ENCODE measurements at places on chromosomes 6 and 20.

DNA sequence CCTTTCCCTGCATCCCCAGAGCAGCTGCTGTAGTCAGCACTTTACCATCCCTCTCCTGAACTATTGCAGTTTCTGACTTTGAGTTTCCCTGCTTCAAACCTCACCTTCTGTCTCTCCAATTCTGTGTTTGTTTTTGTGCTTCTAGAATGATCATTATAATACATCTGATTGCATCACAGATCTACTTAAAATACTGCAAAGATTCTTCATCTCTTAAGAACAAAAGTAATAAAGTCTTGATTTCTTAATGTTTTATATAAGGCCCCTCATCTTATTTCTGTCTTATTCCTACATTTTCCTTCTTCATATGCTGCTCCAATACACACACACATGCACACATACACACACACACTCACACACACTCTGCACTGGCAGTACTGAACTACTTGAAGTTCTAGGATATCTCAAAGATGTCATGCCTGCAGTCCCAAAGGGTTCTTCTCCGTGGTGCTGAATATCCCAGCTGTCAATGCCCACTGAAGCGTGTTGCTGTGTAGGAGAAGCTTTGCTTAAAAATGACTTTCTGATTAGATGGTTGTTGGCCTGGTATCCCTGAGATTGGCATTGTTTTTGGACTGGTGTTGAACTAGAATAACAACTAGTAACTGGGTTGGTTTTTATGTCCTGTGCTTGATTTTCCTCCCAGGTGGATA lies 97.2 kb downstream of the MAP3K4 start:
- no peak for DNase-seq

DNA sequence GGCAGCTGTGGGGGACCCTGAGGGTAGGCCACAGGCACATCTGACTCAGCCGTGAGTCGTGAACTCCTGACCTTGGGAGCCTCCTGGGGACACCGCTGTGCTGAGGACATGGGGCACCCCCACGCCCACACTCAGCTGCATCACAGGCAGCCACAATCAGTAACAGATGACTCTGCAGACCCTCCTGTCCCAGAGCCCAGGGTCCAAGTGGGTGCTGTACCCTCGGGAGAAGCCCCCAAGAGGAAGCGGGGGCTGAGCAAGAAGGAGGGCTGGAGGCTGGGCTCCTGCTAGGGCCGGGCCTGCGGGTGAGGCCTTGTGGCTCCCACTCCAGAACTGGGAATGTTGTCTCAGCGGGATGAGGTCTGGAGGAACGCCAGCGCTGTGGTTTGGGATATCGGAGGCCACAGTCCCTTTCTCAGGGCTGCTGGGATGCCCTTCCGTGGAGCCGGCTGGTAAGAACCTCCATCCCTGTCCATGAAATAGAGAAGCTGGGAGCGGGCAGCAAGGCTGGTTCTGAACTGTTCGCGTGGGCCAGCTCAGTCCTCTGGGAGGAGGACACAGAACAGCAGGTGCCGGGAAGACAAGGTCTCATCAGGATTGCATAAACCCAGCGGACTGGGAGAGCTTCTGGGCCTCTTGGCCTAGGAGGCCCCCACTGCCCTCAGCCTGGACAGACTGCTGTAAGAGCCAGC lies 3.1 kb upstream of the LAMA5 start:
- no peak for DNase-seq

- DNase-seq: no peak
Observed at GRCh38 chr6:8110117-8110721, 7.9 kb upstream of the EEF1E1 start.

DNA sequence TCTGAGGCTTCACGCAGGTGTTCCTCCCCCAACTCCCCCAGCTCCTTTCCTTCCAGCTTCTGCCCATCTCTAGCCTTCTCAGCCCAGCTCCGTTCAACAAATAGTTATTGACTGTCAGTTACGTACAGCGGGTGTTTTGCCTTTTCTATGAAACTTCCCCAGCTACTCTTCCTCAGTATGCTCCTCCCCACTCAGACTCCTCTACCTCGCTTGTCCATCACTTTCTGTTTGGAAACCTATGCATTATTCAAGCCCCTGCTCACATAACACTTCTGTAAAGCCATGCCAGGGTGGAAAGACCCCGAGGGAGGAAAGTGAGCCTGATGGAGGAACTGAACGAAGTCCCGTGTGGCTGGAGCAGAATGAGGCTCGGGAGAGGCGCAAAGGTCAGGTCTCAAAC lies 44.2 kb upstream of the NR2E1 start:
- DNase-seq: no peak

- no peak for DNase-seq
Observed at GRCh38 chr6:27847706-27848105, 64.5 kb downstream of the OR2B2 start.

DNA sequence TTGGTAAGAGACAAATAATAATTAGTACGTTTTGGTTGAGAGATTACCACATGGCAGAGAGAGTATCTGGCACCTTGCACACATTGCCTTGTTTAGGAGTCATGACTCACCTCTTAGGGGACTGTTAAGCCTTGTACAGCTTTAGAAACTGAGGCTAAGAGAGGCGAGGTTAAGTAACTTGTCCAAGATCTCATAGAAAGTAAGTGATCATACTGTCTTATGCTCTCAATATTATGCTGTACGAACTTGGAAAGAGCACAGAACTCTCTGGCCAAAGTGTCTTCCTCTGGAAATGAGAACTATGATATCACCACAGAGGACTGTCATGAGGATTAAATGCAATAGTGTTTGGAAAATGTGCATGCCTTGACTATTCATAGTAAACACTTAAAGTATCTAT lies 249.0 kb downstream of the UTRN start:
- no peak for DNase-seq
